ENCODE measurements at places on chromosomes 4 and X. TPM values are rescaled to one million over a fixed set of nuclear protein-coding genes. Genes with fewer than 3 reads are reported as not detected.

DNA sequence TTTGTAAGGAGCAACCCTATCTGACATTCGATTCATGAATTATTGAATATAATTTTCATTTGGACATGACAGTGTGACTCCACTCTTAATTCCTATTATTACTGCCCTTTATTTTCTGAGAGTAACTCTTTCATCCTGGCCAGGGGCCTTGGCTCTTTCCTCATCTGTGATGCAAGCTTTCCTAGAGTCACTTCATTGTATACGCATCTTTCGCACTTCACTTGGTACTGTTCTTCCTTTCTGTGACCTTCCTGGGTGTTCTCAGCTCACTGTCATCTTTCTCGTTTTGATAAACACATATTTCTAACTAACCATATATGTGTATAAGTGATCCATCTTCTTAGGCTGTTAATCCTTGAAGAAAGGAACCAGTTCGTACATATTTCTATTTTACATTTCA is 160.3 kb downstream of the PDGFC start:
- no peak for DNase-seq
- H3K27ac ChIP-seq: no peak overlapping the region
- H3K36me3 ChIP-seq: no peaks in the 10 kb centered on the region

DNA sequence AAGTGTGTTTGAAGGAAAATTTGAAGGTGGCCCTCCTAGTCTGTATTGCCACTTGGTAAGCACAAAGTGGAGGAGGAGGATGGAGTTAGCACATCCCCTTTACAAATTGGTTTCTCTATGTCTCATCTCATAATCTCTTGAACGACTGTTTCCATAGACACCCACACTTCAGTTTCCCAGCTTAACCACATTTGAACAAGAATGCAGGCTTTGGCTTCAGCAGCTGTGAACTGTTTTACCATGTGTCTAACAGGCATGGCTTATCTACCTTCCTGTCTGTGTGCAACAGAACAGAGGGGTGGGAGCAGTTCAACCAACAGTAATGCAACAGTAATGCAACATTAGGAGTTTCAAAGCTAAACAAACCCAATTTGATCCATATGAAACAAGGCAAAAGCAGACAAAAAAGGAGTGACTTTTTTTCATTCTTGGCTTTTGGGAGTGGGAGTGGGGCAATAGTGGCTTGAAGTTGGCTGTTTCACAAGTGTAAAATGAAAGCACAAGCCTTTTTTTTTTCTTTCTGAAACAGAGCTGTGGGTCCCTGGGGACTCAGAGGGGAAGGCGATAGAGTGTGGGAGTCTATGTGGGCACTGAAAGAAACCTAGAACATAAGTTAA is 108.0 kb downstream of the ITM2A start:
- no peak overlapping the region for H3K27ac ChIP-seq
- no peaks in the 10 kb centered on the region for H3K4me1 ChIP-seq
- no peak overlapping the region for H3K4me3 ChIP-seq
- no peaks in the 10 kb centered on the region for H3K36me3 ChIP-seq
- H3K27me3 ChIP-seq: no peaks in the 10 kb centered on the region

DNA sequence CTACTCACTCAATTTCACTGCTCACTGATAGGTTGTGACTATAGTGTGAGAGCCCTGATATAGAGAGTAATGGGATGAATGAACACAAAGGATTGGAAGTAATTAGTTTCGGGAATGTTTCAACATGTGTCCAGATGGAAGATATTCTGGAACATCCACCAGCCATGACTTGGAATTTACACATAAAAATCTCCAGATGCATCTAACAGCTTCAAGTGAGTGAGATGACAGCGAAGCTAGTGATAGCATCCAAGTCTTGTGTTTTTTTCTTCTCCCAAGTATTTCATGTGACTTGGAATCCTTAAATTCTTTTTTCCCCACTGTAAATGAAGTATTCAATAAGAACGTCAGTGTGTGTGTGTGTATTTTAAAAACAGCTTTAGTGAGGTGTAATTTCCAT is 82.1 kb downstream of the CLDN34 start:
- H3K4me3 ChIP-seq: no peak overlapping the region
- no peak for DNase-seq
- no peaks in the 10 kb centered on the region for H3K27me3 ChIP-seq
- no peaks in the 10 kb centered on the region for H3K36me3 ChIP-seq
- H3K27ac ChIP-seq: no peak overlapping the region

The MAGEA1 gene
- total RNA-seq: not detected

DNA sequence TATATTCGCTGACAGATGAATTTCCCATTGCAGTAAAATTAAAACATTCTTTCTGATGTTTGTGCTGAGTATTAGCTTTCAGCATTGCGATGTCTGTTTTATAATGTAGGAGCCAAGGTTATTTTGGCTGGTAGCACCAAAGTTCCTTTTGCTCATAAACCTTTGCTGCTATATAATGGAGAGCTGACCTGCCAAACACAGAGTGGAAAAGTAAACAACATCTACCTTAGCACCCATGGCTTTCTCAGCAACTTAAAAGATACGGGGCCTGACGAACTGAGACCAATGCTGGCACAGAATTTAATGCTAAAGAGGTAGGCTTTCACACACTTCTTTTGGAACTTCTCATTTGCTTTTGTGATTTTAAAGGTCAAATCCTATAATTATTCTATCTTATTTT is 46.0 kb downstream of the WDR19 start:
- H3K36me3 ChIP-seq: no peaks in the 10 kb centered on the region
- DNase-seq: no peak
- no peaks in the 10 kb centered on the region for H3K27me3 ChIP-seq
- H3K4me1 ChIP-seq: no peaks in the 10 kb centered on the region

The CENPVL1 gene
- not detected for total RNA-seq

DNA sequence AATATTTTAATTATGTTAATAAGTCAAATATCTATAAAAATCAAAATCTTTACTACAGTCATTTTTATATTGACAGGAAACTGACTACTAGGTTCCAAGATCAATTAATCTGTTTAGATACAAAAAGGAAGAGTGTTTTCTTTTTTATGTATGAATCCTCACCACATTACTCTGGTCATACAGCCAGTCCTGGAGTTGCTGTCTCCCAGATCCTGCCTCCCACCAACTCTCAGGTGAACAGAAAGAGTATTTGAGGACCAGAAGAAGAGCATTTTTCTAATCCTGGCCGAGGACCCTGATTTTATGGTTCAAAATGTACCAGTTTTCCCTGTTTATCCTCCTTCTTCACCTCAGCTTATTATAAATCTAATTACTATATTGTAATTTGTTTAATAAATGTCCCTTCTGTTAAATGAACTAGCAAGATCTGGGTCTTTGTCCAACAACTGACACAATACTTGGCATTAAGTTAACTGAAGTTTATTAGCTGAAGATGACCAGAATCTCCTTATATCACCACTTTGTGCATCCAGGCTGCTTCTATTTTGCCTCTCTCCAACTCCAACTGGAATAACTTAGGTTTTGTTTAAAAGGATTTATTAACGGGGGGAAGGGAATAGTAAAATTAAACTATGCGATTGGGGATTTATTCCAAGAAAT is 224.4 kb upstream of the PCDH7 start:
- no peaks in the 10 kb centered on the region for H3K36me3 ChIP-seq
- no peaks in the 10 kb centered on the region for H3K4me1 ChIP-seq
- H3K27ac ChIP-seq: no peak overlapping the region
- no peaks in the 10 kb centered on the region for H3K27me3 ChIP-seq

- no peak overlapping the region for H3K4me3 ChIP-seq
- H3K27ac ChIP-seq: no peak overlapping the region
- H3K36me3 ChIP-seq: no peaks in the 10 kb centered on the region
Observed at GRCh38 chr4:40858962-40859361, 109.2 kb downstream of the NSUN7 start.

DNA sequence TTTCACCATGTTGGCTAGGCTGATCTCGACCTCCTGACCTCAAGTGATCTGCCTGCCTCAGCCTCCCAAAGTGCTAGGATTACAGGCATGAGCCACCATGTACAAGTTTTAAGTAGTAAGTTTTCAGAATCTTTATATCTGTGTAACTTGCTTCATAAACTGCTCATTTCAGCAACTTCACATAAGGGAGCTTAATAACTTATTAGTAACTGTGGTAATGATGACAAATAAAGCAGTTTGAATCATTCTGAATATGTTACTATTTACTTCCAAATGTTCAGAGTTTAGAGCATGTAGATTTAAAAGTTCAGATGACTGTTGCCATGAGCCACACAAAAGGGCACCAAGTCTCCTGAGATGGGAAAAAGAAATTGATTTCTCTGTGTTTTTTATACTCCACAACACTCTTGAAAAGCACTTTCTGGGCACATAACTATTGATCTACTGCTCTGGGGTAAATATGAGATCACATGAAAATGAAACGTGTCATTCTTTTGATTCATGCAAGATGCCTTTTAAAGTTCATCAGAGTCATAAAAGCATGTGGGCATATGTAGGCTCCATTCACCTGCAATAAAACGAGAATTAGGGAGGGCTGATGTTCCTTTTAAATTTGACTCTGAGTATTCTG is 14.1 kb upstream of the CA5B start:
- DNase-seq: no peak
- no peaks in the 10 kb centered on the region for H3K36me3 ChIP-seq
- no peak overlapping the region for H3K4me3 ChIP-seq
- no peaks in the 10 kb centered on the region for H3K4me1 ChIP-seq
- no peaks in the 10 kb centered on the region for H3K27me3 ChIP-seq

DNA sequence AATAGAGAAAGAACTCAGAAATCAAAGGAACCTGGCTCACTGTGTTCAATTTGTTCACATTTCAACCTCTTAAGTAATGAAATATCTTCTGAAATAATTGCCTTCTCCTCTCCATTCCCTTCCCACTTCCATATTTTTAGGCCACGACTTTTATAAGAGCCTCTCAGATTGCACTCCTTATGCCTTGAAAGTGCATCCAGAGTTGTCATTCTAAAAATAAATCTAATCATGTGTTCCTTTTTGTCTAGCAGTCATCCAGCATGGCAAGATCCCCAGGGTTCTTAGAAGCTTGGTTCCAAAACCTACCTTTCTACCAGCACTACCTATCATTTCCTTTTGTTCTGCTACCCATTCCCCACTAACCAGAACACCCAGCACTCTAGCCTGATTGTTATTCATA is 42.4 kb upstream of the RPA4 start:
- no peak overlapping the region for H3K4me3 ChIP-seq
- DNase-seq: no peak
- H3K27me3 ChIP-seq: no peaks in the 10 kb centered on the region
- no peaks in the 10 kb centered on the region for H3K4me1 ChIP-seq
- H3K36me3 ChIP-seq: no peaks in the 10 kb centered on the region

DNA sequence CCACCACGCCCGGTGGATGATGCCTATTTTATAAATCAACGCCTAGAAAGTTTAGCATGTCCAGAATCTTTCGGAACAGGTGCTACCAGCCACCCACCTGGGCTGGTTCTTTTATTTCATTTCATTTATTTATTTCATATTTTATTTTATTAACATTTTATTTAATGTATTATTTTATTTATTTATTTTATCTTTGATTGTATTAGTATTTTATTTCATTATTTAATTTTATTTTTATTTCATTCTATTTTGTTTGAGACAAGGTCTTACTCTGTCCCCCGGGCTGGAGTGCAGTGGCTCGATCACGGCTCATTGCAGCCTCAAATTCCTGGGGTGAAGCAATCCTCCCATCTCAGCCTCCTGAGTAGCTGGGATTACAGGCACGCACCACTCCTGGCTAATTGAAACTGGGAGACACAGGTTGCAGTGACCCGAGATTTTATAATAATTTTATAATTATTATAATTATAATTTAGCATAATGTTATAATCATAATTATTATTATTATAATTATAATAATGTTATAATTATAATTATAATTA is 187.2 kb downstream of the SHOX start:
- H3K27ac ChIP-seq: no peak overlapping the region
- no peaks in the 10 kb centered on the region for H3K4me1 ChIP-seq
- no peak for DNase-seq

DNA sequence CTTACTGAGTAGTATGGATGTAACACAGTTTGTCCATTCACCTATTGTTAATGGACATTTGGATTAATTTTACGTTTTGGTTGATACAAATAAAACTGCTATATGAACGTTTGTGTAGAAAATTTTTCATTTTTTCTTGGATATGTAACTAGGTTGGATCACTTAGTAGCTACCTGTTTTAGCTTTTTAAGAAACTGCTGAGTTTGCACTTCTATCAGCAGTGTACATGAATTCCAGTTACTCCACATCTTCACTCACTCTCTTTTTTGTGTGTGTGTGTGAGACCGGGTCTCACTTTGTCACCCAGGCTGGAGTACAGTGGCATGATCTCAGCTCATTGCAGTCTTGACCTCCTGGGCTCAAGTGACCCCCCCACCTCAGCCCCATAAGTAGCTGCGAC is 15.4 kb downstream of the LARP1B start:
- no peak for DNase-seq
- H3K4me1 ChIP-seq: no peaks in the 10 kb centered on the region
- H3K4me3 ChIP-seq: no peak overlapping the region
- H3K36me3 ChIP-seq: no peaks in the 10 kb centered on the region
- no peak overlapping the region for H3K27ac ChIP-seq
- no peaks in the 10 kb centered on the region for H3K27me3 ChIP-seq

GRCh38 chr4:51958199-51958968 is 61.8 kb downstream of the LRRC66 start:
- no peaks in the 10 kb centered on the region for H3K36me3 ChIP-seq
- no peak for DNase-seq
- no peaks in the 10 kb centered on the region for H3K27me3 ChIP-seq

DNA sequence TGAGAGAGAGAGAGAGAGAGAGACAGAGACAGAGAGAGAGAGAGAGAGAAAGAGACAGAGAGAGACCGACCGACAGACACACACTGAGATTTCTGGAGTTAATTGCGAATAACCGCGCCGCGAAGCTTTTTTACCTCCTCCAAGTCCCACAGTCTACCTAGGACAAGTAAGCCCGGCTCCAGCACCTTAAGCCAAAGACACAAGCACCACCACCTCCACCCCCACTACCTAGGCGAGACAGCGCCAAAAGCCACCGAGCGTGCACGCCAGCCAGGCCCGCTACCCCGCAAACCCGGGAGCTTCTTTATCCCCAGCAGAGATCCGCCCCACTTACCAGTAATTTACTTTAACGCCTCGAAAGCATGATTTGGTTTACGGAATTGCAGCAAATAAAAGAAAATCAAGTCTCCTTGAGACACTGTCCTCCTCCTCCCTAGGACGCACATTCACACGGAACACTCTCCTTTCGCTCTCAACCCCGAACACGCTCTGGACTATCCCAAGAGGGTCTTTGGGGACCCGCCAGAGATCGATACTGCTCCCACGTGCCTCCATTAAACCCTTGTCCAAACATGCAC is 649.6 kb upstream of the DIPK2B start:
- H3K27me3 ChIP-seq: no peaks in the 10 kb centered on the region
- no peaks in the 10 kb centered on the region for H3K4me1 ChIP-seq
- H3K36me3 ChIP-seq: no peaks in the 10 kb centered on the region
- H3K27ac ChIP-seq: peak overlapping the region; percentile 59
- peak; percentile 15 for DNase-seq

DNA sequence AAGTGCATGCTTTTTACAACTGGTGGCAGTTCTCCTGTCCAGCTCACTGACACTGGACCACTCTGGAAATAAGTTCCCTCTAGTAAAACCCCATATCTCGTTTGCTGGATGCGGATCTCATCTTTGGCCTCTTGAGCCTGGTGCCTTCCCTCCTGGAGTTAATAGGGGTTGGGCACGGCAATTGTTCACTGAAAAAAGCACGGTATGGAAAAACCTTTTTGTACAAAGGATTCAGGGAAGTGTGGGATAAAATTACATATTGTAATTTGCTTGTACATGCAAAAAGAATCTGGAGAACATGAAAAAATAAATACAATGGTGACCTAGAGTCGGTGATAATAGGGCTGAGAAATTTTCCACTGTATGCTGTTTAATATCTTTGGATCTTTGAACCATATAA is 30.6 kb downstream of the TBC1D9 start:
- no peak overlapping the region for H3K4me3 ChIP-seq
- no peaks in the 10 kb centered on the region for H3K27me3 ChIP-seq
- no peak for DNase-seq
- no peaks in the 10 kb centered on the region for H3K4me1 ChIP-seq
- no peak overlapping the region for H3K27ac ChIP-seq
